ENCODE measurements at places on chromosomes 7 and 10.

GRCh38 chr10:131667561-131667960, 233.2 kb upstream of the PPP2R2D start:
- no peak for DNase-seq

- DNase-seq, result no peak
These were observed 49.8 kb downstream of the PRKCQ start for GRCh38 chr10:6530211-6530840.

GRCh38 chr10:75107756-75108683, 3.4 kb upstream of the SAMD8 start:
- no peak for DNase-seq

DNA sequence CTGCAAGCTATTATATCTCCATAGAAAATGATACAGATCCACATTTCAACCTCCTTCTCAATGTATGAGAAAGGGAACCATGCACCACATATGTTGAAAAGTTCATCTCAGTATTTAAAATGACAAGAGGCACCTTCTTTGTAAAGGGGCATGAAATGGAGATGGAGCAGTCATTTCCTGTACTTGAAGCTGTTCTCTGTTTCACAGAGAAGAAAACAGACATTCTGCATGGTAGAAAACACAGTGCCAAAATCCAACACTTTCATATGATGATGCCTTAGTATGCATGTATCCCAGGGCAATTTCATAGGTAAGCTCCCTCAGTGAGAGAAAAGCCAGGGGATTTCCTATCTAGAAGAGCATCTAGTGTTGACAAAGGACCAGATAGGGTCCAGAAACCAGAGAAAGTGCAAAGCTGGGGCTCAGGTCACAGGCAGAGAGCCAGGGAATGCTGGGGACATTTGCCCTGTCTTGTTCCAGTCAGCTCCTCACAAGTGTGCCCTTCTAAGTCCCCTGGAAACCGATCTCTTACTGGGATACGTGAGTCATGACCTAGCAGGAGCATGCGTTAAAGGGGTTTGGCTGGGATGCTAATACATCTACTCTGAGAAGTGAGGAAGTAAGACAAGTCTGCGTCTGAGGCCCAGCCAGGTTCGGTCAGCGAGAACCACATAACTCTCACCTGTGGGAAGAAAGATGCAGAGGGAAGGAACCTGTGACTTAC, 118.7 kb downstream of the ICA1 start:
- no peak for DNase-seq

- no peak for DNase-seq
These were observed 74.2 kb downstream of the RHOBTB1 start for GRCh38 chr10:60869652-60870415.

DNA sequence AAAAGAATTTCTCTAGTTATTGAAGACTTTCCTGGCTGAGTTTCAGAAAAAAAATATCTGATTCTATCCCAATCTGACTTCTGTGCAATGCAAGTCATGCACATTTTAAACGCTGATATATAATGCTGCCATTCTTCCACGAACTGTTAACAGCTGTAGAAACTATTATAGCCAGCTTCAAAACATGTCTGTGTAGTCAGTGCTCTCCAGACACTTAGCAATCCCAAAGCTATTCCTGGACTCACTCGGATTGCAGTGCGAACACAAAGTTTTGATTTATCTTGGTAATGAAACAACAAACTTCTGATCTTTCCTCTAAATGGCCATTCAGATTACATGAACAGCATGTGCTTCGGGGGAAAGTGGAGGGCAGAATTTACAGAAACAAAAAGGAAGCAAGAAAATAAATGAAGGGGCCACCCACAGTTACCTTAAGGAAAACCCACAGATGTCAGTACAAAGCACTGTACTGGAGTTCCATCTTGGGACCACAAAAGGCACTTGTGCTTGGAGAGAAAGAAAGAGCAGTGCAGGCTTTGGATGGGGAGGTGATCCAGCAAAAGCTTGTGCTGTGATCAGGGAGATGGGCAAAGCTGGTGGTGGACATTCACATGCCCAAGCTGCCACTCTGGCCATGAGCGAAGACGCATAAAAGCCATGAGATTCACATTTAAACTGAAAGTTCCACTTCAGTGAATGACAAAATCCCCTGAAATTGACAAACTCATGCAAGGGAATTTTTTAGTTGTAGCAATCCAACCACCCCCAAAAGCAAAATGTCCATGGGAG, 32.1 kb upstream of the ADO start:
- no peak for DNase-seq

DNA sequence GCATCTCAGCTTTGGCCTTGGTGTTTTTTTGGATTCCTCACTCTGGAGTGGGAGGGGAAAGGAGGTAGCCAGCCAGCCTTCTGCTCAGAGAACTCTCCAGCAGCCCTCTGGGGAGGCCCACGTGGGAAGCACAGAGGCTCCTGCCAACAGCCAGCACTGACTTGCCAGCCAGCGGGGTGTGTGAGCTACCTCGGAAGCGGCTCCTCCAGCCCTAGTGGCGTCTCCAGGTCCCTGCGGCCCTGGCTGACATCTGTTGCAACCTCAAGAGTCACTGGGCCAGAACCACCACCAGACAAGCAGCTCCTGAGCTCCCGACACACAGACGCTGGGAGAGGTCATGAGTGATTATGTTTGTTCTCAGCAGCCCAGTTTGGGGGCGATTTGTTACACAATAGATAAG, 180.2 kb upstream of the FZD8 start:
- no peak for DNase-seq

GRCh38 chr10:34687434-34688210, 127.5 kb downstream of the PARD3 start:
- no peak for DNase-seq

GRCh38 chr7:125847692-125848091, 918.1 kb upstream of the POT1 start:
- no peak for DNase-seq

DNA sequence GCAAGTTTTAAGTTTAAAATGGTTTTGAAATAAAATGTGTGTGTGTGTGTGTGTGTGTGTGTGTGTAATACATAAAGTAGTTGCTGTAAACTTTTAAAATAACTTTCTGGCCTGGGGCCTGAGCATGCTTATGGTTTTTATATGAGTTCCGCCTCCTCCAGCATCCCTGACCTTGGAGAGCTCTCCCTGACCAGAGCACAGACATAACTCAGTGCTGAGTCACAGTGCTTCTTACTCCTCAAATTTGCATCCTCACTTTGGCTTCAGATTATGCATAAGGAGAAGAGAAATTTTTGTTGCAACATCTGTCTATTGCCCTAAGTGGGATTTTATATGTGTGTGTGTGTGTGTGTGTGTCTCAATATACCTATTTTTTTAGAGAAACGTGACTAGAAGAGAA, 200.8 kb downstream of the ELMO1 start:
- no peak for DNase-seq

- no peak for DNase-seq
These were observed 55.3 kb upstream of the ZNF438 start for GRCh38 chr10:31087011-31087410.

- no peak for DNase-seq
These were observed 5.1 kb downstream of the GNA12 start for GRCh38 chr7:2838873-2839578.

GRCh38 chr7:37062560-37062859, 338.2 kb upstream of the AOAH start:
- DNase-seq, result no peak

DNA sequence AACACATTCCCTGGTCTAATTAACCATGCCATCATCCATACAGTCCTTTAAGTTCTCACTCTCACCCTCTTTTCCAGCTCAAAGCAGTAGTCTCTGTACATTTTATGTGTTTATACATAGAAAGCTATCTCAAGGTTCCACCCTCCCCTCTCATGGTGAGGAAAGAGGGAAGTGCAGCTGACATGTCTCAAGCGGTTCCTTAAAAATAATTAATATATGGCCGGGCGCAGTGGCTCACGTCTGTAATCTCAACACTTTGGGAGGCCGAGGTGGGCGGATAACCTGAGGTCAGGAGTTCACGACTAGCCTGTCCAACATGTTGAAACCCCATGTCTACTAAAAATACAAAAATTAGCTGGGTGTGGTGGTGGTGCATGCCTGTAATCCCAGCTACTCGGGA, 36.7 kb downstream of the ZC3HAV1 start:
- no peak for DNase-seq

GRCh38 chr7:155850001-155850436, 37.8 kb upstream of the SHH start:
- DNase-seq, result no peak

DNA sequence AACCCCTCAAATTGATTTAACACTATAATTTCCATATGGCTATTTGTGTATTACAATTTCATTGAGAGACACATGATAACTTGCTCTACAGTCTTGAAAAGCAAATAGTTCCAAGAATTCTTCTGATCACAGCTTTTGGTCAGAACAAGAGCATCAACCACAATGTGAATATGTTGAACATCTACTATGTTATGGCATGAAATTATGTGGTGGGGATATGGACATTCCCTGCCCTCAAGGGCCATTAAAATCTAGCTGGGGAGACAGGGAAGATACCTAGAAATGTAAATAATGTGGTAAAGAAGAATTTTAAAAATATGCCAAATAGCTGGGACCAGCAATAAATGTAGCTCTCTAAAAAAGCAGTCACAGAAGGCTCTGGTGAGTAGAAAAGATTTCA, 262.2 kb downstream of the FZD1 start:
- DNase-seq, result no peak

DNA sequence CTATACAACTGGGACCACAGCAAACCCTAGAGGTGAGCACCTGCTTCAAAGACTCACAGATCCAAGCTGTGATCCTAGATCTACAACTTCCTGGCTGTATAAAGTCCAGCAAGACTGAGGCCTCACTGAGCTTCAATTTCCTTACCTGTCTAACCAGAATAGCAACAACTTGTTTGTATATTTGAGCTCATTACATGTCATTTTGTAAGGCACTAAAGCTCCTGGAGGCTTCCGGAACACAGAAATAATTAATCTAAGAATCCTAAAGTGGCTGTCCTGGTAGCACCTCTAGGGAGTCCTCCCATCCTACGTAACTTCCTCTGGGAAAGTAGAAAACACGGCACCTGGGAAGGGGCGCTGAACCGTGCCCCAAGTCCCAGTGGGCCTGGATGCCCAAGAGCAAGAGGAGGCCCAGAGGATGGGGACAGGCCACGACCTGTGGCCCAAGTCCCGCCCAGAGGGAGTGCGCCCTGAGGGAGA, 39.4 kb downstream of the HK1 start:
- DNase-seq, result no peak

DNA sequence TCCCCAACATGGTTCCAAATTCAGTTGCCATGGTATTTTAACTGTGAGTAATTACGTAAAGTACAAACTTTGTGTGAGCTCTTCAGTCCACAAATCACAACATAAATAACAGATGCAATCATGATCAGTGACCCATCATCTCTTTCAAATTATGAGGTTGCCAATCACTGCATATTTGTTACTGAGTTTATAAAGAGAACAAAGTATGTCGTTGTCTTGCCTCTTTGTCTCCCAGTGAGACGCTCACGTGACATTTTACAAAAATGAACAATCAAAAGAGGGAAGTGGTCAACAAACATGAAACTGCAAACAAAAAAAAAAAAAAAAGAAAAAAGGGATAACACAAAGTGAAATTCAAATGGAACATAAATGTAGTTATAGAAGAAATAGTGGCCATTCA, 122.7 kb upstream of the PDSS1 start:
- DNase-seq, result no peak

GRCh38 chr7:110084181-110084807, 1006.6 kb upstream of the LRRN3 start:
- no peak for DNase-seq

GRCh38 chr7:15925608-15926007, 239.1 kb upstream of the MEOX2 start:
- no peak for DNase-seq

Measured in ACHN (cell line).